ENCODE measurements at places on chromosomes 11 and 22. TPM values are rescaled to one million over a fixed set of nuclear protein-coding genes. Genes with fewer than 3 reads are reported as not detected.
A peak's percentile ranks its signal among the peaks of the same experiment; 100 is the strongest.

DDX25 gene
- not detected for polyA plus RNA-seq

- H3K4me3 ChIP-seq, result no peak overlapping the region
- H3K27ac ChIP-seq, result no peak overlapping the region
- H3K4me1 ChIP-seq, result peaks cover 9% of the 10 kb centered on the region
- H3K27me3 ChIP-seq, result no peaks in the 10 kb centered on the region
Measured at GRCh38 chr11:128334311-128335044, 252.9 kb downstream of the ETS1 start.

GRCh38 chr11:17354601-17354991 lies 3.0 kb downstream of the NCR3LG1 start:
- H3K36me3 ChIP-seq, result peaks cover 1% of the 10 kb centered on the region
- H3K4me3 ChIP-seq, result no peak overlapping the region
- H3K27me3 ChIP-seq, result no peaks in the 10 kb centered on the region
- H3K4me1 ChIP-seq, result peaks cover 2% of the 10 kb centered on the region
- H3K27ac ChIP-seq, result no peak overlapping the region

OR51E2 gene
- polyA plus RNA-seq, result 1.3 TPM

- H3K4me1 ChIP-seq, result no peaks in the 10 kb centered on the region
- peak; percentile 5 for DNase-seq
- H3K27me3 ChIP-seq, result peaks cover 12% of the 10 kb centered on the region
- no peak within 1 kb of the TSS for H3K27ac ChIP-seq
- peak within 1 kb of the TSS; percentile 35 for H3K4me3 ChIP-seq
- H3K36me3 ChIP-seq, result no peaks in the 10 kb centered on the region
Measured at GRCh38 chr11:7672960-7673723, at the start of gene CYB5R2. CYB5R2 (minus strand) TSS chr11:7673500; CDS start chr11:7672825, 675 bp downstream.

- H3K4me1 ChIP-seq, result peaks cover 28% of the 10 kb centered on the region
- no peak for DNase-seq
- no peaks in the 10 kb centered on the region for H3K36me3 ChIP-seq
- H3K4me3 ChIP-seq, result no peak overlapping the region
- no peaks in the 10 kb centered on the region for H3K27me3 ChIP-seq
Measured at GRCh38 chr11:86932924-86933875, 22.0 kb downstream of the FZD4 start.

- H3K4me1 ChIP-seq, result no peaks in the 10 kb centered on the region
- H3K27ac ChIP-seq, result no peak overlapping the region
- no peaks in the 10 kb centered on the region for H3K36me3 ChIP-seq
- H3K27me3 ChIP-seq, result peaks cover 42% of the 10 kb centered on the region
- no peak for DNase-seq
- no peak overlapping the region for H3K4me3 ChIP-seq
Measured at GRCh38 chr11:69884286-69884685, 65.1 kb upstream of the FGF3 start.

- DNase-seq, result peak; percentile 14
- no peak overlapping the region for H3K4me3 ChIP-seq
- no peak overlapping the region for H3K27ac ChIP-seq
- H3K27me3 ChIP-seq, result no peaks in the 10 kb centered on the region
- peaks cover 11% of the 10 kb centered on the region for H3K4me1 ChIP-seq
- H3K36me3 ChIP-seq, result peaks cover 2% of the 10 kb centered on the region
Measured at GRCh38 chr11:35664977-35665441, 2.4 kb downstream of the TRIM44 start.

GLYATL2 gene
- 0.33 TPM for polyA plus RNA-seq

MS4A4A gene
- not detected for polyA plus RNA-seq

TREH gene
- not detected for polyA plus RNA-seq

GRCh38 chr11:8826901-8827560 lies 84.0 kb upstream of the AKIP1 start:
- peaks cover 31% of the 10 kb centered on the region for H3K36me3 ChIP-seq
- H3K4me3 ChIP-seq, result no peak overlapping the region
- H3K27ac ChIP-seq, result peak overlapping the region; percentile 91
- DNase-seq, result no peak

DNA sequence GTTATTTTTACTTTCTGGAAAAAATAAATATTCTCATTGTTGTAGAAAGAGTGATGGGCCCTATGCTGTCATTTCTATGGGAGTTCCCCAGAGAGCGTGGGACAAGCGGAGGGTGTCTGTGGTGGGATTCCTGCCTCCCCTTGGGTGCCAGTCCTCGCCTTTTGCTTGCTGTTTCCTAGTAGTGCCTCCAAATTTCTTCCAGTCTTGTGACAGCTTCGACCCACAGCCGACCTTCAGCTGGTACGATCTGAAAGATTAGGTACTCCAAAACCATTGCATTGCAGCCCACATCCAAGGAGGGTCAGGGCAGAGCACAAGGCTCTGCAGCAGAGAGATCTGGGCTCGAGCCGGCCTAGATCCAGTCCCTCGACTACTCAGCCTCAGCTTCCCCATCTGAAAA lies 58.9 kb upstream of the EMID1 start:
- H3K36me3 ChIP-seq, result peaks cover 6% of the 10 kb centered on the region
- H3K4me3 ChIP-seq, result no peak overlapping the region
- no peak for DNase-seq
- no peaks in the 10 kb centered on the region for H3K27me3 ChIP-seq
- no peak overlapping the region for H3K27ac ChIP-seq
- no peaks in the 10 kb centered on the region for H3K4me1 ChIP-seq

- peaks cover 4% of the 10 kb centered on the region for H3K4me1 ChIP-seq
- H3K27ac ChIP-seq, result no peak overlapping the region
- peaks cover 44% of the 10 kb centered on the region for H3K36me3 ChIP-seq
- H3K27me3 ChIP-seq, result no peaks in the 10 kb centered on the region
- no peak overlapping the region for H3K4me3 ChIP-seq
- no peak for DNase-seq
Measured at GRCh38 chr11:83172551-83172950, 15.6 kb downstream of the PCF11 start.

DNA sequence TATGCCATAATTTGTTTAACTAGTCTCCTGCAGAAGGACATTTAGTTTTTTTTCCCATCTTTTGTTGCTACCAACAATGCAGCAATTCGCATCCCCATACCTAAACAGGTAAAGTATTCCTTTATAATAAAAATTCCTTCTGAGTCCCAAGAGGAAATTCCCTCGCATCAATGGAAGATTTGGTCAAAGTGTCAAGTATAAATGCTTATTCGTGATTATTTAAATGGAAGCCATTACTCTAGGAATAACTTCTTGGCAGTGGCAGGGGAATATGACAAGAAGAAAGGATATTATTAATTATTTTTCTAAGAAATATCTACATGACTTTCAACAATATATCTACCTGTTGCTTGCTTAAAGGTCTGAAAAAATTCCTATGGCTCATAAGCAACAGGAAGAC lies 25.6 kb downstream of the RNF141 start:
- H3K27me3 ChIP-seq, result no peaks in the 10 kb centered on the region
- peaks cover 4% of the 10 kb centered on the region for H3K4me1 ChIP-seq
- H3K4me3 ChIP-seq, result no peak overlapping the region
- no peak overlapping the region for H3K27ac ChIP-seq
- DNase-seq, result no peak

DNA sequence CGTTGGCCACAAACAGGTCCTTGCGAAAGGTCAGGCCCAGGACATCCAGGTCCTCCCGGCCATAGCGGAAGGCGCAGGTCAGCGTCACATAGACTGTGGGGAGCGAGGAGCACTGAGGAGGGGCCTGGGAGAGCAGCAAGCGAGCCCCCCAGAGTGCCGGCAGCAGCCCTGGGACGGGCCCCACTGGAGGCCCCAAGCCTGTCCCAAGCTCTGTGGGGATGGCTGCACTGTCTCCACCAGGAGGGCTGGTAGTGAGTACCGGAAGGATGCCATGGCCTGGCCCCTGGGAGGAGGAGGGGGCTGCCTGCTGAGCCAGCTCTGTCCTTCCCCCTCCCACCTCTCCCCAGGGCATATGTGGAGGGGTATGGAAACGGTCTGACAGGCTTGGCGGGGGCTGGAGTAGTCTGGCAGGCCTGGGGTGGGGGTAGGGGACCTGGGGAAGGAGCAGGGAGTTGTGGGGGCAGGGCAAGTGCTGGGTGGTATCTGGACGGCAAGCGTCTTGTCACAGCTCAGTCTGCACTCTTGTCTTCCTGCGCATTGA lies 42.9 kb downstream of the TPBGL start:
- peaks cover 2% of the 10 kb centered on the region for H3K4me1 ChIP-seq
- peaks cover 18% of the 10 kb centered on the region for H3K36me3 ChIP-seq
- DNase-seq, result no peak
- H3K27me3 ChIP-seq, result no peaks in the 10 kb centered on the region
- H3K27ac ChIP-seq, result no peak overlapping the region

DNA sequence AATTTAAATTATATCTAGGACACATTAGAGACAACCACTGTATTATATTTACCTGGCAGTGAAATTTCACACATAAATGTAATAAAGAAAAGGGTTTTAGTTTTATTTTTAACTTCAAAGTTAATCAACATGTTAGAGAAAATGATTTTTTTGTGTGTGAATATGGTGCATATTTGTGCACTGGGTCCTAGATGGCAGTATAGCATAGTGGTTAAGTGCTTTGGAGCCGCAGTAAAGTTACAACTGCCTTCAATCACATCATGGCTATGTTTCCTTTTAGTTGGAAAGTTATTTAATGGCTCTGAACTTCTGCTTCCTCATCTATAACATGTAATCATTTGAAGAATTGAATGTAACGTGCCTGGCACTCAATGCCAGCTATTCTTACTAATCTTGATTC lies 108.9 kb upstream of the DDI1 start:
- peak; percentile 58 for DNase-seq
- H3K36me3 ChIP-seq, result no peaks in the 10 kb centered on the region

SUSD2 gene
- 1.6 TPM for polyA plus RNA-seq

CYTH4 gene
- polyA plus RNA-seq, result 0.85 TPM

DNA sequence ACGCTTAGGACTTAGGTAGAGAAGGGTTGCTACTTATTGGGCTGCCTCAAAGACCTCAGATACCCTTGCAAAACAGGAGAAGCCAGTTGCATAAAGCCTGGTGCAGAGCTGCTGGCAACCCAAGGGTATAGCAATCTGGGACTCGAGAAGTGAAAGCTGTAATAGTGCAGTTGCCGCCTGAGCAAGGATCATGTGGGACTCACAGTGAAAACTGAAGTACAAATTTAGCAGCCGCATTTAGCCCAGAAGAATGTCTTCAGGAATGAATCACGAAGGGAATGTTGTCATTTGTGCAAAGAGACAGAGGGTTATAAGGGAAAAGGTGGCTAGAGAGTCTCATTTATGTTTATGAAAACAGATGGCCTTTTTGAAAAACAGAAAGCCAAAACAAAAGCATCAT lies 267.2 kb downstream of the TENM4 start:
- H3K27ac ChIP-seq, result no peak overlapping the region
- no peaks in the 10 kb centered on the region for H3K27me3 ChIP-seq
- no peaks in the 10 kb centered on the region for H3K36me3 ChIP-seq
- peaks cover 11% of the 10 kb centered on the region for H3K4me1 ChIP-seq
- DNase-seq, result peak; percentile 77

MS4A14 gene
- not detected for polyA plus RNA-seq

- H3K4me3 ChIP-seq, result no peak overlapping the region
- H3K27me3 ChIP-seq, result peaks cover 15% of the 10 kb centered on the region
- H3K27ac ChIP-seq, result no peak overlapping the region
- H3K4me1 ChIP-seq, result no peaks in the 10 kb centered on the region
Measured at GRCh38 chr11:117473481-117474091, 145.9 kb downstream of the CEP164 start.

Data from IMR-90 (cell line).